WERI-Rb-1 (cell line): ENCODE measurements at places on chromosomes 7 and 10.

- no peak for DNase-seq
Measured at GRCh38 chr10:28595613-28596012, 62.7 kb downstream of the WAC start.

- no peak for DNase-seq
Measured at GRCh38 chr10:120076996-120077706, 184.6 kb downstream of the SEC23IP start.

DNA sequence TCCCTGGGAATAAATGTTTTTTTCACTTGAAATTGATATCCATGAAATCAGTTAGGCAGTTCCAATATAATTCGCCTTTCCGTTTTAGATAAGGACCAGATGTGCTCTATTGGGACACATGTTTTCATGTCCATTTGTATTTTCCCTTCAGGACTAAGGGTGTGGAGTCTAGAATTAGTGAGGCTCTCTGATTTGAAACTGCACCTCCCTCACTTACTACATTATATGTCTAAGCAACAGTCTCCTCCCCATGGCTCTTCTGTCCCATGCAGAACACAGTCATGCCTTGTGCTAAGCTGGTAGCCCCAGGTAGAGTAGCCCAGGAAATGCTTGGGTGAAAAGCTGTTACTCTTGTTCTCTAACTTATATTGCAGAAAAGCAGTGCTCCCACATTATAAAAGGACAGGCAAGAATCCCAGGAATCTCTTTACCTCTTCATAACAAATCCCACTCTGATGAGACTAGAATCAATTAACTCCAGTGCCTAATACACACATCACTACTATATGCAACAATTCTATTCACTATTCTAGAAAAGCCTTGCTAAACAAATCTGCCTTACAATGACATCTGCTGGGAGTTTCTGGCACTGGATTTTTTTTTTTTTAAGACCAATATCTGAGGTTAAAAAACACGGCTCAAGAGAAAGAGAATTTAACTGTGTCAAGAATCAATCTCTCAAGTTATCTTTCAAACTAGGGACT is 293.9 kb downstream of the SNX13 start:
- no peak for DNase-seq

GRCh38 chr10:30606313-30606712 is 23.2 kb downstream of the LYZL2 start:
- DNase-seq: no peak

GRCh38 chr10:16653224-16653623 is 131.5 kb upstream of the C1QL3 start:
- DNase-seq: no peak

GRCh38 chr7:158237672-158238335 is 349.8 kb downstream of the PTPRN2 start:
- no peak for DNase-seq

DNA sequence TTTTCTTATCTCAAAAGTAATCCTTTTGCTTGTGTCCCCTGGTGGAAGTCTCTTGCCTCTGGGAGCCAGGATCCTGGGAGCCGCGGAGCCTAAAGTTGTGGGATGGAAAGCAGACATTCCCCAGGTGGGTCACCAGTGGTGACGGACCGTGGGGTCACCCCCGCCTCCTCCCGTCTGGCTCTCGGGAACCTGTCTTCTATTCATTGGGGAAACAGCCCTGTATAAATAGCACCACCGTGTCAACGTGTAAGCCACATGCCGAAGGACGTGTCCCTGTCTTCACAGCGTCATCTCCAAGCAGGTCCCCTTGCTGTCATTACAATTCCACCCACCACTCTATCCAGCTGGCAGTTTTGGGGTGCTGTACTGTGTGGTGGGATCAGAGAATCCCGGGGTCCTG is 87.5 kb downstream of the ELFN1 start:
- no peak for DNase-seq

DNA sequence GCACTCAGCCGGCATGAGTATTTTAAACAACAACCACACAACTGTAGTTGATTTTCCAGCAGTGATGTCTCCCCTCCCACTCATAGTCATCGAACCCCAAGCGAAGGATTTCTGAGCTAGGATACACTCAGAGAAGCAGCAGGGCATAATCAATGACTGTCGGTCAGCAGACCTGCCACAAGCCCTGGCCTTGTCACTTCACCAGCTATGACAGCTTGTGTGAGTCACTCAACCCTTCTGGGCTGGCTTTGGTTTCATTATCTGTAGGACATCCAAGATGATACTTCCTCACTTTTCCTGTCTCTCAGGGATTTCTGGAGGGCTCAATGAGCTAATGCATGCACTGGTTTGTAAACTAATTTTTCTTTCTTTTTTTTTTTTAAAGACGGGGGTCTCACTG is 22.0 kb upstream of the UBE3C start:
- DNase-seq: no peak

DNA sequence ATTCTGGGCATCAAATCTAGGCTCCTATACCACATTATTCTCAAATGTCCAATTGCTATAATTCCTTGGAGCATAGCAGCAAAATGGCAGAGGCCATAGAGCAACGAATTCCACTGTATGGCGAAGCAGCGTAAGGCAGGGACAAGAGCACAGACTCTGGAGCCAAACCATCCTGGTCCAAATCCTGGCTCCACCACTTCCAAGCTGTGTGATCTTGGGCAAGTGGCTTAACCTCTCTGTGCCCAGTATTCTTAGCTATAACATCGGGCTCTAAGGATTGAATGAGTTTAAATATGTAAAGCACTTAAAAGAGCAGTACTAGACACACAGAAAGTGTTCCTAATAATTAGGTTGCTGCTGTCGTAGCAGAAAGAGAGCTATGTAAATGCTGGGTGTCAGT is 56.2 kb downstream of the TACC2 start:
- no peak for DNase-seq

DNA sequence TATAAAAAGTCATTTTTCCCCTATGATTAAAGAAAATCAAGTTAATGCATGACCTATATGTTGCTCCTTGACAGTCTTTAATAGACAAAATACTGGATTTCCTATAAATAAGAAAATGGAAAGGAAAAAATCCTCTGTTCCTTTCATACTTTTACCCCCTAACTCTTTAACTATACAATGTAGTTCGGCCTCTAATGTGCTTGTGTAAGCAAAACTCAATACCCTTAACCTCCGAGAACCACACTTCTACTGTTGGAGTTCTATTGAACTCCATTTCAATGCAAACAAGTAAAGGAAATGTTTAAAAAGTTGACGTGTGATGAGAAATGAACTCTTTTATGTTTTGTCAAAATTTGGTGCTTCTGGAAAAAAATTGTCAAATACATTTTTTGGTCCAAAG is 36.0 kb downstream of the HDAC9 start:
- no peak for DNase-seq

- no peak for DNase-seq
Measured at GRCh38 chr7:8258734-8259133, 3.2 kb downstream of the ICA1 start.

DNA sequence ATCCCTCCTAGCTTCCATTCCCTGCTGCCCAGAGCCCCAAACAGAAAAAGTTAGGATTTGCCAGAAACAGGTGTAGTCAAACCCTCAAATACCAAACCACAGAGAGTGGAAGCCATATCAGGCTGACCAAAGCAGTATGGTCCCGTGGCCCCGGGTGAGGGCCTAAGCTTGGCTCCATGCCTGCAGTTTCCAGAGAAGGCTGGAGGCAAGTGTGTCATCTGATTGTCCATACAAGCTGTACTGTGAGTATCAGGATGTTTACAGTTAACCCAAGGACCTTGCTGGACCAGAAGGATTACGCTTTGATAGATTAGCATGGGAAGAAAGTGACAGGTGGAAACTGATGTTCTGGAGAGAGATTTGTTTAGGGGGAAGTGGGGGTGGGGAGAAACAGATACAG is 96.3 kb downstream of the PRKAG2 start:
- DNase-seq: peak; percentile 37

DNA sequence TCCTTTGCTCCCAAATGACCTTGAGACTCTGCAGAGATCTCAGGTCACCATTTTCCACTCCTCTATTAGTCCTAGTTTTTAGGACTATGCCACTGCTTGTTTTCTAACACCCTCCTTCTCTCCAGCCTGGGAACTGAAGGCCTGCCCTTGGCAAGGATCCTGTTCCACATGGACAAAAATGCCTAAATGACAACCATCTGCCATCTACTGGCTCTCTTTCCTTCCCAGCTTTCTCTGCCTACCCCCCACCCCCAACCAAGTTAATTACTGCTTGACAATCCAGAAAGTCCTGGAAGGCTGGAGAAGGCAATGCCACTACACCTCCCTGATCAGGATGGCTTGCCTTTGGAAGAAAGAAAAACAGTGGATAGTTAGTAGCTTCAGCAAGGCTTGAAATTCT is 44.8 kb upstream of the SP8 start:
- peak; percentile 10 for DNase-seq

DNA sequence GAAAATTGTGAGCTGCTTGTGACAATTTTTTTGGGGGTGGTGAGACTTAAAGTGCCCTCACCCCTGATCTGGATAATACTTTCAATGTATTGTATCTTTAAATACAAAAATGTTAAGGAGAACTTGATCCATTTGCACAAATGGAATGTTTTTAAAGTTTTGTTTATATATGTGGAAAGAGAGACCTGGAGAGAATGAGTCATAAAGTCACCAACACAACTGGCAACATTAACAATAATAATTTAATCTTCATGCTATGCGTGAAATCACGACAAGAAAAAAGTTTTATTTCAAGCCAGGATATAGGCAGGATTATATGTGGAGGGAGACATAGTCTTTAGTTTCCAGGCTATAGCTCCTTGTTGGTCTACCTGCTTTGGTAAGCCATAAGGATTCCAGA is 537.5 kb downstream of the GPAM start:
- DNase-seq: no peak

GRCh38 chr7:99825452-99825851 is 2.4 kb upstream of the CYP3A43 start:
- no peak for DNase-seq

GRCh38 chr10:79475119-79475653 is 29.8 kb upstream of the ZCCHC24 start:
- DNase-seq: no peak

DNA sequence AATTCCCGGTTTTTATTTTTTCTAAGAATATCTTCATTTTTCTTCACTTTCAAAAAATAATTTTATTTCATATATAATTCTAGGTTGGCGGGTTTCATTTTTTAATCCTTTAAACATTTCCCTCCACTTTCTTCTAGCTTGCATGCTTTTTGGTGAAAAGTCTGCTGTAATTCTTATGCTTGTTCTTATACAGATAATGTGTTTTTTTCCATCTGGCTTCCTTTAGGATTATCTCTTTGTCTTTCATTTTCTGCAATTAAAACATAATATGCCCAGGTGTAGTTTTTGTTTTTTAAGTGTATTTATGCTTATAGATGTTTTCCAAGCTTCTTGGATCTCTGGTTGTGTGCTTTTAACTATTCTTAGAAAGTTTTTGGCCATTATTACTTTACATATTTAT is 341.3 kb upstream of the SEMA3C start:
- DNase-seq: no peak

- DNase-seq: no peak
Measured at GRCh38 chr7:134174795-134175261, 47.7 kb downstream of the LRGUK start.

DNA sequence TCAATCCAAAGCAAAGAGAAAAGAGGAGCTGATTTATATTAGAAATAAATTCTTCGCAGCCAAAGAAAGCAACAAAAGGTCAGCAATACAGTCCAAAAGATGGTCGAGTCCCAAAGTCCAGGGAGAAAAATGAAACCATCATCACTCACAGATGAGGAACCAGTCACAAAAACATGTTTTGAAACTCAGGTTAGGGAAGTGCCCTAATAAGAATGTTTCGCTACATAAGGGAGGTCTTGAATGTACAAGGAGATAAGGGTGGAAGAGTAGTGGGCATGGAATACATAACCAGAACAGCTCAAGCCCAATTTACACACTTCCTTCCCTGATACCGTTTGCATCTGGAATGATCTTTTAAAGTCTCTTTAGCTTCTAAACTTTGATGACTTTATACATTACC is 53.6 kb downstream of the VPS41 start:
- DNase-seq: no peak

GRCh38 chr10:89369156-89370105 is 8.4 kb upstream of the IFIT1B start:
- DNase-seq: no peak

DNA sequence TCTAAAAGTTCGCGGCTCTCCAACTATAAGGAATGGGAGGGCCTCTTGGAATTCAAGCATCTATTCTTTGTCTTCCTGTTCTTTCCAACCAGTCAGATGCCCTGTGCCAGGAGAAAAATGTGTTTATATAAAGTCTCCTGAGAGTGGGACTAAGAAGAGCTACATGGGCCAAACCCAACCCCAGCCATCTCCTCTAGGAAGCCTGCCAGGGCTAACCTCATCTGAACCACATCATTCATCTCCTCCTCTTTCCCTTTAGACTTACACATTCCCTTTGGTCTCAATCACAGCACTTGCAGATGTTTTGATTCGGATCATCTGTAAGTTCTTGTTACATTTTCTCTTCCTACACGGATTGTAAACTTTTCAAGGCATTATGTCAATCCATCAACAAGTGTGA is 62.6 kb downstream of the DOCK4 start:
- no peak for DNase-seq

DNA sequence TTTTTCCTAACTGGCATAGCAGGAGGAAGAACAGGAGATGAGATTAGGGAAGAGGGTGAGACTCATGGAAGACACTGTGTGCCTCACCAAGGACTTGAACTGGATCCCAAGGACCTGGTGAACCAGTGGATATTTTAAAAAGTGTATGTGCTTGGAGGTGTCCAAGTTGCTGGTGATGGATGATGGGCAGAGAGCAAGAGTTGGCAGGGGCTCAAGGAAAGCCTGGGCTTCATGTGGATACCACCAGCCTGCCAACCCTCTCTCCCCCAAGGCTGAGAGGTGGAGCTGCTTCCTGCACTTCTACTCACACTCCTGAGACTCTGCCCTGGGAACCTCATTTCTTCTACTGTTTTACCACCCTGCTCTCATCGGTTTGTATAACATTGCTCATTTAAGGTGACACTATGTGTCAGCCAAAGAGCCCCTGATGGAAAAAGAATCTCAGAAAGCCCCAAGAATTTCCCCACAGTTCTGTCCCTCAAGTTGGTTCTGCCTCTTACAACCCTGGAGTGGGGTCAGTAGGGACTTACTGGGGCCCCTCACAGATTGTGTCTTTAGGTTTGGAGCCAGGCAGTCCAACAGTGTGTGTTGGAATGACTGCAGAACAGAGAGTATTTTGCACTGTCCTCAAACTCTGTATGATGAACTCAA is 56.2 kb upstream of the PDCD4 start:
- no peak for DNase-seq

- DNase-seq: no peak
Measured at GRCh38 chr7:7535691-7536090, at the start of gene COL28A1. COL28A1 (minus strand) TSS chr7:7535873; CDS start chr7:7532875, 2,998 bp downstream.
